ENCODE measurements at places on chromosomes 1 and 21.

DNA sequence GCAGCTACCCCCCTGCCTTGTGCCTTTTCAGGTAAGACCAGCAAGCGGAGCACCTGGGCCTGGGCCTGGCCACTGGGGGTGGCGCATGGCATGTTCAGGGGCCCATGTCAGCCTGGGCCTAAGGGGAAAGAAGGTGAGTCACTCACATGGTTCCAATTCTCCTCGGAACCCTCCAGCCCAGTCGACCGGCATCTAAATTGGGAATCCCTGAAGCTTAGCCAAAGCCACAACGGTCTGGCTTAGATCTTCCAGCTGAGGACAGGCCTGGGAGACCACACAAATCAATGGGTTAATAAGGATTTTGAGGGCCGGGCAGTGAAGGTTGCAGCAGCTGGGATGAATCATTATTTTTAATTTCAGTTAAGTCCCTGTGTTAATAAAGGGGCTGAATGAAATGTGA is 145.1 kb upstream of the SMYD2 start:
- no peak for DNase-seq

DNA sequence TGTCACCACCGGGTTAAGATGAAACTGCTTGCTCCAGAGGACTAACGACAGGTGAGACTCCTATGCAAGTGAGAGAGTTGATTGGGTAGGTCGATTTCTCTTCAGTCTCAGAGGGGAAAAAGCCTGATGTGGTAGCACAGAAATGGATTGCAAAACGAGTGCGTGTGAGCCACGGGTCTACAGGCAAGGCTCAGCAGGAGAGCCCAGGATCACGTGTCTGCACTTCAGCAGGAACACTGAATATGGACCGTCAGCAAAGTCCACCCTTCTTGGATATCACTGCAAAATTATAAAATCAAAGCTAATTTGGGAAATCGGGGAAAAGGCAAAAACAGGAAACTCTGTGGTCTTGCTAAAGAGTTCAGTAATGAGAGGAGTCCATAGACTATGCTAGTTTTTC is 107.7 kb upstream of the ZNF648 start:
- no peak for DNase-seq

DNA sequence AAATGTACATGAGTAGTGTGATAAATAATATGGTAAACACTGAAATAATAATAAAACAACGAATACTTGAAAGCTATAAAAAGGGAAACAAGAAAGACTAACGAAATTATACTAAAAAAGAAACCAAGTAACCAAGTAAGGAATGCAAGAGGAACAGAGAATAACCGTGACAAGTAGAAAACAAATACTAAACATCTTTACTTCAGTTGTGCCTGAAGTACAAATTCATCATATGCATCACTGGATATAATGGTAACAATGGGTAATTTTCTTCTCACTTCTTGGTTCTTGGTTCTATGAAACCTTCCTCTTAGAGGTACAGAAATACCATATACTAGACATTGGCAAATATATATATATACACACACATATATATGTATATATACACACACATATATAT is 1093.6 kb upstream of the B3GALT2 start:
- no peak for DNase-seq

DNA sequence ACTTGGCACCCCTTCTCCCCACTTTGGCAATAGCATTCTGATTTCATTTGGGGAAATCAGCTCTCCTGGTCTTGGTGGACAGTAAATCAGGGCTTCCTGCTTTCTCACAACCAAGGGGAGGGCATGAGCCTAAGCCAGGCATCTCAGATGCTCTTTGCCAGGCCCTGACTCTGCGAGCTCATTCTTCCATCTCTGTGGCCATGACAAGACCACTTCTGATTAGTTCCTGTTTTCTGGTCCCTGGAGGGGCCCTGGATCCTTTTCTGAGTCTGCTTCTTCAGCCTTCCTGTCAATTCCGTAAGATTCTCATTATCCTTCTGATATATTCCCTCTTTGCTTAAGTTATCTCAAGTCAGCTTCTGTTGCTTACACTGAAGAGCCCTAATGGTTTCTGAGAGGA is 210.4 kb downstream of the HIVEP3 start:
- DNase-seq = no peak

GRCh38 chr1:20685099-20685662 is 24.0 kb upstream of the DDOST start:
- DNase-seq = no peak

GRCh38 chr1:26038477-26038876 is 7.4 kb downstream of the SLC30A2 start:
- DNase-seq = no peak

DNA sequence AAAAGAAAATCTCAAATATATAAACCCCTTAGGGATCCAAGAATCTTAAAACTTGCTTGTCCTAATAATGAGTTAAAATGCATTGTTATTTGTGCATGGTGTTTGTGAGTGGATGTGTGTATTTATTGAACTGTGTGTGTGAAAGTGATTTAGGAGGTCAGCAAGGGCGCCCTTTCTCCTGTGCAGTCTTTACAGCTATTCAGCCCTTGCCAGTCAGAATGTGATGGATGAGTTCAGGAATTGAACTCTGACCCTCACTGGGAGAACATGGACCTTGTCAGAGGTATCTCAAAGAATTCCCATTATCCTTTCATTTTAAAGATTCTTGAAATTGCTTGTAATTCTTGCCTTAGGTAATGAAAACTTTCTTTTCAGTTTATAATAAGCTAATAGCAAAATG is 493.0 kb upstream of the ADGRL4 start:
- no peak for DNase-seq

Data from CD4-positive, alpha-beta T cell treated with Interleukin-17A for 1 hour (primary cell).